CD8-positive, alpha-beta memory T cell (primary cell): ENCODE measurements at places on chromosomes 1 and 21. TPM values are rescaled to one million over a fixed set of nuclear protein-coding genes. Genes with fewer than 3 reads are reported as not detected.

Gene OMA1
- 15.9 TPM for total RNA-seq

Gene GJB4
- not detected for total RNA-seq

Gene OR13G1
- total RNA-seq, result not detected

Gene PIK3C2B
- 19.4 TPM for total RNA-seq

Gene KIRREL1
- not detected for total RNA-seq

Gene ECM1
- 1.5 TPM for total RNA-seq

Gene SLX9
- total RNA-seq, result 71.1 TPM

Gene FMOD
- 0.51 TPM for total RNA-seq

Gene CELA2A
- not detected for total RNA-seq

Gene EPHB2
- total RNA-seq, result 0.22 TPM

Gene CHRM3
- total RNA-seq, result 0.11 TPM

Gene OPRD1
- total RNA-seq, result not detected

Gene MAP10
- 1.4 TPM for total RNA-seq

Gene TFF3
- not detected for total RNA-seq

Gene DCST1
- not detected for total RNA-seq

Gene MSH4
- total RNA-seq, result 0.50 TPM

Gene TNFRSF18
- 91.0 TPM for total RNA-seq

Gene SEMA6C
- total RNA-seq, result 3.1 TPM
